ENCODE measurements at places on chromosomes 1 and 21. TPM values are rescaled to one million over a fixed set of nuclear protein-coding genes. Genes with fewer than 3 reads are reported as not detected.

DNA sequence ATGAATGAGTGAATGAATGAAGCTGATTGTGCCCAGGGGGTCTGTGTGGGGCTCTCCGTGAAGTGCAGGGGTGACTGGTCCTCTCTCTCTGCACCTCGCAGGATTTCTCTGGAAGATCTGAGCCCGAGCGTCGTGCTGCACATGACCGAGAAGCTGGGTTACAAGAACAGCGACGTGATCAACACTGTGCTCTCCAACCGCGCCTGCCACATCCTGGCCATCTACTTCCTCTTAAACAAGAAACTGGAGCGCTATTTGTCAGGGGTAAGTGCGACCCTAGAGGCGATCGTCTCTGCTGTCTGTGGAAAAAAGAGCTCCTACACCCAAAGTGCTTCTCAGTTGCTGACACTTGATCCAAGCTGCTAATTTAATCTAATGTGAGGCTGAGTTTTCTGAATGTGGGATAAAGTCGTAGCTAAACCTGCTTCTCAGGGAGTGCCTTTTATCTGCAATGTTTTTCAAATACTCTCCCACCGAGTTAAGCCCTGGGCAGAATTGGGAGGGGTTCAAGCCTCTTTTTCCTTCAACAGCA lies 101.7 kb downstream of the HUNK start:
- DNase-seq = no peak

DNA sequence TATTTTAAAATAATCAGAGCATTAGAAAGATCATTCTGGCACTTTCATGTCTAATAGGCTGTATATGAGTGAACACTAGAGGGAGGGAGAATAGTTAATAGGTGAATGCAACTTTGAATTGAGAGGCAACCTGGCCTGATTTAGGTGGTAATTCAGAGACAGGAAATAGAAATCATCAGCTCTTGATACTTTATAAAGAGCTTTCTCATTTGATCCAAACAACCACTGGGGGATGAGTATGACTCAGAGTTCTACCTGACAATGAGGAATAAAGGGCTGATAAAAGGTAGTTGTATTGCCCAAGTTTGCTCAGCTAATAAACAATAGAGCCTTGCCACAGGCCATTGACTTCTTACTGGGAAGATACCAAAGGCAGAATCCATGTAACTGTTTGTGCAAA lies 5.2 kb upstream of the FAM89A start:
- no peak for DNase-seq

- no peak for DNase-seq
Measured at GRCh38 chr1:4122513-4123160, 222.6 kb upstream of the C1orf174 start.

GRCh38 chr1:5574641-5575040 lies 417.6 kb downstream of the NPHP4 start:
- no peak for DNase-seq

DNA sequence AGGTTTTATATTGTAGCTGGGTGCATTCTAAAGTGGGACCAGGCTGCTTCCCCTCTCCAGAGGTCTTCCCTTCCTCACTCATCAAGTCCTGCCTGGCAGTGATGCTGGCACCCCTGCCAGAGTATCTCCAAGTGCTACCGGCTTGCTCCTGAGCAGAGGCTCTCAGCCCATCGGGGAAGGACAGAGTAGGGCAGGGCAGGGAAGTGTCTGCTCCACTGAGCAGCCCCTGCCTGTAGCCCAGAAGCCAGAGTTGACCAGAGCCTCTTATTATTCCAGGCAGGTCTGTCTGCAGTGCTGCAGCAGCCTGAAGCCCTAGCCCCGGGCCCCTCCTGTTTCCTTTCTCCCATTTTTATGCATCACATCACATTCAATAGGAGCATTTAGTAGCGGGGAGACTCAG lies 51.1 kb downstream of the ATP2B4 start:
- no peak for DNase-seq

- DNase-seq = no peak
Measured at GRCh38 chr1:22107126-22107525, 35.8 kb downstream of the WNT4 start.

DNA sequence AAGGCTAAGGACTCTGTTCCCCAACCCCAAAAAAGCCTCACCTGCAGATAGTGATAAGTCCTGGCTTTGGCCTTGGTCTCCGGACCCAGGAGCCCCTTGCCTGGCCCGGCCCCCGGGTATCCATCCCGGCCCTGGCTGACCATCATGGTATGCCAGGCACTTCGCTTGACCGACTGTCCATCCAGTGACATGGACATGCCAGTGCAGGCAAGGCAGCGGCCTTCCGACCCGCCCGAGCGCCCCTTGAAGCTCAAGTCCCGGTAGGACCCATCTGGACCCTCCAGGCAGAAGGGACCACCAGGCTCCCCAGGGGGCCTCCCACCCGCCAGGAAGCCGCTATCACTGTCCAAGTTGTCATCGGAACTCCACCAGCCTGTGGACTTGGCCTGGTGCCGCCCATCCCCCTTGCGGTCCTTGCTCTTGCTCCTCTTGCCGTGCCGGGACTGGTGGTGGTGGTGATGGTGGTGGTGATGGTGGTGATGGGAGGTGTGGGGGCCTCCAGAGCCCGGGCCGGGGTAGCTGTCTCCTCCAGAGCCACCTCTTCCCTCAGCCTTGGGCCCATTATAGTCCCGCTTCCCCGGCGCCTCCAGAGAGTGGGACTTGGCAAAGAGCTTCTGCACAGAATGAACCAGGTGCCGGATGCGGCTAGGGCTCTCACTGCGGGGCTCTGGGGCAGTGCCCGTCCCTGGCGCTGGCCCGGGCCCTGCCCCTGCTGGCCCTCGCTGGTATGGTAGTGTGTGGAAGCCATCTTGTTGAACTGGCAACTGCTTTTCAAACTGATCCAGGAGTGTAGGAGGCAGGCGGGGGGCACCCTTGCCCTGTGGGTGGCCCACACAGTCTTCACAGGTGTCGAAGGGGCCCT lies 25.0 kb downstream of the DLGAP3 start:
- DNase-seq = no peak

GRCh38 chr1:171742577-171742922 lies 685 bp upstream of the VAMP4 start:
- no peak for DNase-seq

DNA sequence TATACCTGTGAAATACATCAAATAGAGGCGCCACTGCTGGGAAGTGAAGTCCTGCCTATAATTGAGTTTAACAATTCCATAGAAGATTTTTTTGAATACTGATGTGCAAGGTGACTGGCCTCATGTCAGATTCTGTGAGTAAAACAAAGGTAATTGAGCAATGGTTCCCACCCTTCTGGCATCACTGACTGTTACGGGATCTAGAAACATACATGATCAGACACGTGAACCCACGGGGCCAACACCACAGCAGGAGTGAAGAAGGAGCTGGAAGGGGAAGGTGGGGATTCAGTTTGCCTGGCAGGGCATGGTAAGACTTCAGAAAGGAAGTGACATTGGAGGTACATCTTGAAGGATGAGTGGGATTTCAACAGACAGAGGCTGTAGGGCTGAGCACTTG lies 270.2 kb downstream of the DISC1 start:
- DNase-seq = no peak

DNA sequence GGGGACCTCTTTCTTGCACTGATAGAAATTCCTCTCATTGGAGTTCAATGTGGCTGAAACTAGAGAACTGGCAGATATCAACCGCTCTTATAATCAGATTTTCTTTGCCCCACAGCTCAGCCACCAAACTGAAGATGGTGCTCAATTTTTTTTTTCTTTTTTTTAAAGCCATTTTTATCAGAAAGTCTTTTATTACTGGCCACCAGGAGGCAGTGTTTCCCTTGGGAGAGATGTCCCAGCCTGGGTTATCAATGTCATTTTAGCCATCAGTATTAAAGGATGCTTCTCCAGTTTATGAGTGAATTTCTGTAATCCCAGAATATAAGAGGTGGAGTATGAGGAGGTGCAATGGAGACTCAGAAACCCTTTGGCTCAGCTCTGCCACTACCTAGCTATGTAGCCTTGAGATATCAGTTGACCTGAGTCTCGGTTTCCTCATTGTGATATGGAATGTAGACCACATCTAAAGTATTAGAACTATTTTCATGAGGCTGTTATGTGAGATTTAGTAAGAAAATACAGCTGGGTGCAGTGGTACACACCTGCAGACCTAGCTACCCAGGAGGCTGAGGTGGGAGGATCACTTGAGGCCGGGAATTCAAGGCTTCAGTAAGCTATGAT lies 27.6 kb downstream of the CD244 start:
- DNase-seq = no peak

- no peak for DNase-seq
Measured at GRCh38 chr1:53591924-53592323, 132.7 kb downstream of the DMRTB1 start.

- no peak for DNase-seq
Measured at GRCh38 chr1:53460211-53460634, 1.0 kb downstream of the DMRTB1 start.

GRCh38 chr1:70674941-70675685 lies 264.0 kb downstream of the CTH start:
- DNase-seq = no peak

GRCh38 chr1:119662034-119662437 lies 14.0 kb upstream of the ZNF697 start:
- DNase-seq = no peak

DNA sequence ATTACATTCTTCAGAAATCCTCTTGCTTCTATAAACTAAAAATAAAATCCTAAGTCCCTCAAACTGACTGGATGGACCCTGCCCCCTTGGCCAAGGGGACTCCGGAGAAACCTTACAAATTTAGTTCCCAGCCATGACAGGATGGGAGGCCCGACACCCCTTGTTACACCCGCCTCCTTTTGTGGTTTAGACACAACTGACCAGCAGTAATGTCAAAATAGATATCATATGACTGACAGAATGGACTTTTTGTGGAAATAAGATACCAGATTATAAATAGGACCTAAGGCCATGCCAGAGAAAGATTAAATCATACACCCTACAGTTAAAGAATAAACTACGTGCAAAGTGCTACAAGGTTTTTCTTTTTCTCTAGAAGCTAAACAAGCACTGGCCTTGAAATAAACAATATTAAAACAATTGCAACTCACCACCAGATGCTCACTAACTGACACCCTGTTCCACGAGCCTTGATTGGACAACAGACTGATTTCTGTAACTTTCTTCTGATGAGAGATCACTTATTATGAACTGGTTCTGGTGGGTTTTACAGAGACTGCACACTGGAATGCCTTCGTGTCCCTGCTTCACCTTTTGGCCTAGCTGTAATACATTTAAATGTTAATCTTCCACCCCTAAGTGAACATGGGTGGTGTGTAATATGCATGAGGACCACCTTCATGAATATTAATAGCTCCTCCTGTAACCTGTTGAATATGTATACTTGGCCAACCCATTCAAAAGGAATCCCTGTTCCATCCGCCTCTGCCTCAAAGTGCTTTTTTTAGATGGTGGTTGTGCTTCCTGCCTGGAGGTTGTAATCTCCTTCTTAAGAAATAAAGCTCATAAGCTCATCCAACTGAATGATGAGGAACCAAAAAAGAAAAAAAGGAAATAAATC lies 99.6 kb downstream of the ODF2L start:
- DNase-seq = no peak

DNA sequence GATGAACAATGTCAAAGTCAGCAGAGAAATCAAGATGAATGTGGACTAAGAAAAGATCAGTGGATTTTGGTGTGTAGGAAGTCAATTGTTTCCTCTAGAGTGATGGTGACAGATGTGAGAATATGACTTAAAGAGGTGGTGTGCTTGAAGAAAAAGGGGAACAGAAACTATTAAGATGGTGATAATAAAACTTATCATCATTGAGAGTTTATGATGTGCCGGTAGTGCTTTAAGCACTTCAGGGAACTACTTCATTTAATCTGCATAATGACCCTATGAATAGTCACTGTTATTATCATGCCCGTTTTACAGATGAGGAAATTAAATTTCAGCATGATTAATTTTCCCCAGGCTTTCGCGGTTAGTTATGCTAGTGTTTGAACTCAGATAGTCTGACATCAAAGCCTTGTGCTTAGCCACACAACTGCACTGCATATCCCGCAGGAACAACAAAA lies 246.9 kb upstream of the LRRC7 start:
- no peak for DNase-seq

DNA sequence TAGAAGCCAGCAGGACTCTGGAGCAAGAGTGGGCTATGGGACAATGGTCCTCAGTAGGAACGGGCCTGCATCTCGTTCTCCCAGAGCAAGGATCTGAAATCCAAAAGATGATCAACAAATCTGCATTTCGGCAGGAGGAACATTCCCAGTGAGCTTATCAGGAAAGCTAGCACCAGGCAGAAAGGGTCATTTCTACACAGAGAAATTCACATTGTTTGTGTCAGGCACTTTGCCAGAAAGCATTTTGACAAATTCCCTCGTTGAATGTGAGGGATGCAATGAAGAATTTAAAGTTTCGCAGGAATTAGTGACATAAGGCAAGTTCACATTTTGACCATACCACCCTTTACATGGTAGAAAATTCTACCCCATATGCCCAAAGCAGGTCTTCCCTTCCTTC lies 31.6 kb upstream of the ETS2 start:
- DNase-seq = no peak

DNA sequence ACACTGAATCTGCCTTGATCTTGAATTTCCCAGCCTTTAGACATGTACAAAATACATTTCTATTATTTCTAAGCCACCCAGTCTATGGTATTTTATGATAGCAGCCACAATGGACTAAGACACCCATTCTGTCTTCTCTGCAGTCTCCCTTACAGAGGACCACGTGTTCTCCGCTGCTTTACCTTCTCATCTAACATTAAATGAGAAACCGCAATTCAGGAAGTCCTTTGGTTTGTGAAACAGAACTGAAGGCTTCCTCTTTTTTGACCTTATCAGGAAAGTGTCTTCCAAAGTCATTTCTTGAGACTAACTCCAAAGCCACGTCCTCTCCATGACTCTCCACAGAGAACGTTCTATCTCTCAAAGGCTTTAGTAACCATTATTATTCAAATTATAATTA lies 560.1 kb downstream of the OMA1 start:
- no peak for DNase-seq

- no peak for DNase-seq
Measured at GRCh38 chr21:45082736-45083135, 8.4 kb downstream of the ADARB1 start.

- no peak for DNase-seq
Measured at GRCh38 chr1:219244864-219245263, 71.2 kb downstream of the LYPLAL1 start.

DNA sequence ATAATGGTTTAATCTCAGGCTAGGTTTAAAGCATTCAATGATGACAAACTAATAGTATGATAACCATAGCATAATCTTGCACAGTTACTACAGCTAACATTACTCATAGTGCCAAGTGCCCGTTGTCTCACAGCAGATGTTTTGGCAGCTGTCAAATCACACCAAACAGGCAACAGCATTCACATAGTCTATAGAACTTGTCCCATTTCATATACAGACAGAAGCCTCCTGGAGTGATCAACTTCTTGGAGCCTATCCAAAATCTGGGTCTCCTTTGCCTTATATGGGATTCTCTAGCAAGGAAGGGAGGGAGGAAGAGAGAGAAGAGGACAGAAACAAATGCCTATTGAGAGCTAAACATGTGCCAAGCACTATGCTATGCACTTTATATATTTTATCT lies 250.6 kb upstream of the ZP4 start:
- no peak for DNase-seq

The RCC2 gene
- total RNA-seq = 40.5 TPM

The C1orf87 gene
- 0.62 TPM for total RNA-seq

The SPATA46 gene
- total RNA-seq = not detected

The PHLDA3 gene
- 50.8 TPM for total RNA-seq

The E2F2 gene
- total RNA-seq = 0.22 TPM

The OR2L13 gene
- 10.9 TPM for total RNA-seq

The OR2W3 gene
- total RNA-seq = 5.0 TPM

The ACTL8 gene
- not detected for total RNA-seq

The RXFP4 gene
- total RNA-seq = not detected

The MSH4 gene
- 2.2 TPM for total RNA-seq

The TMEM269 gene
- total RNA-seq = 0.77 TPM

The RPRD2 gene
- 52.1 TPM for total RNA-seq

The RIPPLY3 gene
- total RNA-seq = not detected

The LCE3E gene
- total RNA-seq = not detected

The PODN gene
- 6.7 TPM for total RNA-seq
